ENCODE measurements at places on chromosomes 3 and 15. TPM values are rescaled to one million over a fixed set of nuclear protein-coding genes. Genes with fewer than 3 reads are reported as not detected.
A peak's percentile ranks its signal among the peaks of the same experiment; 100 is the strongest.

OIP5 gene
- total RNA-seq = 0.60 TPM

- no peak for DNase-seq
Observed at GRCh38 chr3:141250828-141251227, 19.2 kb downstream of the PXYLP1 start.

- DNase-seq = no peak
Observed at GRCh38 chr3:34002569-34003100, 204.2 kb downstream of the PDCD6IP start.

GRCh38 chr3:195609229-195609628 is 25.5 kb upstream of the APOD start:
- no peak for DNase-seq

GRCh38 chr15:31609258-31609681 is 282.6 kb downstream of the KLF13 start:
- DNase-seq = no peak

GRCh38 chr3:110783541-110783940 is 288.1 kb upstream of the NECTIN3 start:
- DNase-seq = no peak

ASB7 gene
- 17.9 TPM for total RNA-seq

ARHGEF26 gene
- total RNA-seq = 0.80 TPM

- no peak for DNase-seq
Observed at GRCh38 chr3:37987751-37988179, 2.8 kb upstream of the VILL start.

IGSF10 gene
- total RNA-seq = 0.05 TPM

DNA sequence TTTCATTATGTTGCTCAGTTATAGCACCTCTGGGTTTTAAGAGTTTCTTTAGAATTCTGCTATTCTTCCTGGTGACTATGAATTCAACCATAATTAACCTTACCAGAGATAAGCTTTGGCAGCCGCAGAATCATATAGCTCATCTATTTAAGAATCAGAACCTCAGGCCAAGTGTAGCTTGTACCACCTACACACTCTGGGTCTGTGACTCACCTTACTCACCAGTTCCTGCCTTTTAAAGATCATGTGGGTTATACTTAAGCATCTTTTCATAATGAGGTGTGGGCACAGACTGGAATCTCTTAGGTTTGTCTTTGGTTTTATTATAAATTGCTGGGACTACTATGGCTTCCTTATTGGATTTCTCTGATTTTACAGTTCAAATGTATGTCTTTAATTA is 21.9 kb downstream of the CDV3 start:
- peak; percentile 77 for DNase-seq

- DNase-seq = no peak
Observed at GRCh38 chr3:71177375-71177774, 406.2 kb downstream of the FOXP1 start.

SCG3 gene
- 0.05 TPM for total RNA-seq

DNA sequence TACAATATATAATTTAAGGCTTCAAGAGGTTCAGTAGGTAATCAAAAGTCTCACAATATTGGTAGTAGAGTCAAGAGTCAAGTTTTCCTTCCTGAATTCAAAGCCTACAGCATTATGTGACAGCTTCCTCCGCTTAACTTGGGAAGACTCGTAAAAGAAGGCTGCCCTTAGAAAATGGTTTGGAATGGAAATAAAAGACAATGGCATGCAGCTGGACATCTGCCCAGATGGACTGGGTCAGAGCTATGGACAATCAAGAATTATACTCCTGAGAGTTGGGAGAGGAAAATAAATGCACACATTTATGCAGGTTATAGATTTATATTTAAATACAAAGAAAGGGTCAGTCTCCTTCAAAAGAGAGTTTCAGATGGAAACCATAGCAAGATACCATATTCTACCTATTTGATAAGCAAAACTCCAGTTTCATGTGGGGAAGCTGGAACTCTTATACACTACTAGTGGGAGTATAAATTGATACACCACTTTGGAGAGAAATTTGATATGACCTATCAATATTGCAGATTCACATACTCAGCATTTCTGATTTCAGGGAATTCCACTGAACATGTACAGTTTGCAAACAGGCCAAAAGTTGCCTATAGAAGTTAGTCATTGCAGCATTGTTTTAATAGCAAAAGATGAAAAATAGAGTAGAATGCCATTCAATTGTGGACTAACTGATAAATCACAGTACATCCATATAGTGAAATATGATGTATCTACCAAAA is 6.1 kb downstream of the CRYBG3 start:
- no peak for DNase-seq

GRCh38 chr3:149231871-149232270 is 10.2 kb upstream of the CP start:
- DNase-seq = no peak

CPA3 gene
- total RNA-seq = not detected

DNA sequence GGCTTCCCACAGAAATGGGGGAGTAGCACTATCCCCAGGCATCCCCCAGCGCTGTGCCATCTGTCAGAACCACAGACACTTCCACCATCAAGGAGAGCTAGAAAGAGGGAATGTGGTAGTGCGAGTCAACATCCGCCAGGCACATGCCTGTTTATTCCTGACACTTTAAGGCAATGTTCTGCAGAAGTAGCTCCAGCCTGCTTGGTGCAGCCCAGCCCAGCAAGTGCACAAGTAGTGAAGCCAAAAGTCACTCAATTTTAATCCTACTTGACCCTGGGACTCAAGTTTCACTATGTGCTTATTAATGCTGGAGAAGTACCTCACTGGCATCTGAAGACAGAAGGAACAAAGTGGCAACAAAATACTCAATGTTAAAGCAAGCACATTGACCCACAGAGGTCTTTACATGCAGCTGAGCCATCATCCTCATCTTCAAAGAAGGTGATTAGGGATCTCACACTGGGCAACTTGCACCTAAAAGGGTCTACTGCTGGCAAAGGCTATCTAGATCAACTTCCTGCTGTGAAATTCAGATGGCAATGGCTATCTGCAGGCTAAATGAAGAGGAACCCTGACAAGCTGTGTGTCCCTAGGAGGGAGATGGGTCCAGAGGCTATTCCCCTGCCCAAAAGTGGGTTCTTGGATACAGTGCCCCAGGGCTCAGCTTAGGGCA is 61.4 kb upstream of the CLDN18 start:
- DNase-seq = no peak

GBE1 gene
- total RNA-seq = 77.6 TPM

- no peak for DNase-seq
Observed at GRCh38 chr3:25587526-25587925, 77.2 kb downstream of the TOP2B start.

- DNase-seq = no peak
Observed at GRCh38 chr3:16801223-16801622, 83.5 kb upstream of the PLCL2 start.

DNA sequence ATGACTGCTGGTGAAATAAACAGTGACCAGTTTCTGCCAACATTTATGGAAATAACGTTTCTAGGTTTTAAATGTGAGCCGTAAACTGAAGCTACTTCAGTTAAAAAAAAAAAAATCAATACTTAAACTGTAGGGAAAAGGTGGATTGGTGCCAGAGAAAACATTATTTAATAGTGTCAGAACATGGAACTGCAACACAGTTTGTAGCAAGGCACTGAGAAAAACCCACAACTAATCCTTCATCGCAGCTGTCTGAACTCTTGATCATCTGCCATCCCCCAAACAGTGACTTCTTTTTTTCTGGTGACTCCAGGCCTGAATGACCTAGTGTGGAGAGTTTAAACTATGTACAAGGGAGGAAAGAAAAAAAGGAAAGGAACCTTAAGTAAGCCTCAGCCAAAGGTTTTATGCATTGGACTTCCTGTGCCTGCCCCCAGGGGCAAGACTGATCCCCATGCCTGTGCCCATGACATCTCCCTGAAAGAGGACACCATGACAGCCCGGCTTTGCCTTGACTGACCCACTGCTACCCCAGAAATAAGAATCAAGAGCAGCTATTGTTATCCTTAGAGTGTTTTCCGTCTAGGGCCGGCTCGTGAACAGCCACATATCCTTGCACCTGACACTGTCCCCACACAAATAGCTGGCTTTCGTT is 33.1 kb downstream of the CRTAP start:
- peak; percentile 21 for DNase-seq

DNA sequence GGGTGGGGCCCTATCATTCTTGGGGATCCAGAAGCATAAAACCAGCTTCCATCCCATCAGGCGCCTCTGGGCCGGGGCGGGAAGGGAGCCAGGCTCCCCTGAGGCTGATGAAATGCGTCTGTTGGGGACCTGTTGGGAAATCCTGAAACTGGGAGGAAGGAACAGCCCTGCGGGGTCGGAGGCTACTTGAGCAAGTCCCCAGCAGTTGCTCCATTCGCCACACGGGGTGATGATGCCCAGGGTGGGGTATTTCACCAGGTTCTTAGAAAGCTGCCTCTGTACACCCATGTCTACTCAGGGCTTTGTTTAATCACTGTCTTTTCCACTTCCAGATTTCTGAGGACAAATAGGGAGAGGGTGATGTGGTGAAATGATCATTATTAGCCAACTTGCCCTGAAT is 25.4 kb upstream of the TSEN2 start:
- DNase-seq = no peak

DNA sequence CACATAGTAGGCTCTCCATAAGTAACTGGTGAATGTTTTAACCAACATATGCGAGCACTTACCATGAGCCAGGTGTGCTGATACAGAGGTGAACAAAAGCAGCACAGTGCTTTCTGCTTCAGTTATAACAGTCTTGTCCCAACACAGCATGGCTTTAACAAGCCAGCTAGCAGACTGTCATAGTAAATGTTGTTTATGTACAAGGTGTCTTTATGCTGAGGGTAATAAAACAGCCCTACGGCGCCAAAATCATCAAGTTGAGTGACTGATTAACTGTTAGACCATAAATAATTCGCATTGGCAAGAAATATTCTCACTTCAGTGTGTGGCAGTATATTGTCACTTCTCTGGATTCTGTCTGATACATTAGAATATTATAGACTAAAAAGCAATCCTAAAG is 646.0 kb upstream of the CFAP20DC start:
- peak; percentile 8 for DNase-seq

GRCh38 chr15:51904421-51904820 is 67.2 kb downstream of the LEO1 start:
- no peak for DNase-seq

GRCh38 chr15:46366360-46367007 is 731.7 kb downstream of the SQOR start:
- no peak for DNase-seq

DNA sequence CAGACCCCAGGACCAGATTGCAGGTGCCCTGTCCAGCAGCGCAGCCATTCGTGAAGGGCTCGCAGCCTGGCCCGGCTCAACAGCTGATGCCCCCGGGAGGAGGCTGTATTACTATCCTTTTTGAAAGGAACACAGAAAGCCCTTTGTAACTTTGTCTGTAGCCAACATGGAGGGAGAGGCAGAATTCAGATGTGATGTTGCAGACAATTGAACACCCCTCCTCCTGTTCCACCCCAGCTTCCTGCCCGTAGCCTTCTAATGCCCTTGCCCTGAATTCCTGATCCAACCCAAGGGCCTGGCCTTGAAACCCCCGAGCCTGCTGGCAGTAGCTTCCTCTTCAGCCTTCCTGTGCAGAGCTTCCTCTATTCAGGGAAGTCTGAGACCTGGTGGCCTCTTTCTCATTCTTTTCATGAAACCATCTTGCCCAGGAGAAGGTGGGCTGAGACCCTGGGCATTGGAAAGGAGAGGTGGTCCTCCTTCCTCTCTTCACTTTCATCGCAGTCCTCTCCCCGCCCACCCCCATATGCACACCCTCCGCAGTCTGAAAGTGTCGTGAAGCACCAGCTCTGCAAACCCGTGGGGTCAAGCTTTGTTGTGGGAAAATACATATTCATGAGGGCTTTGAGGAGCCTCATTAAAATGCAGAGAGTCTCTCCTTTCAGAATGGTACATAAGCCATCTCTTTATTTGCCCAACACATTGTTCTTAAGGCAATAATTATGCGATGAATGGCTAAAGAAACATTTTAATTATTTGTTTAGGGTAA is 109.2 kb downstream of the APBA2 start:
- no peak for DNase-seq

GRCh38 chr3:197139586-197139985 is 110.0 kb upstream of the MELTF start:
- no peak for DNase-seq

DNA sequence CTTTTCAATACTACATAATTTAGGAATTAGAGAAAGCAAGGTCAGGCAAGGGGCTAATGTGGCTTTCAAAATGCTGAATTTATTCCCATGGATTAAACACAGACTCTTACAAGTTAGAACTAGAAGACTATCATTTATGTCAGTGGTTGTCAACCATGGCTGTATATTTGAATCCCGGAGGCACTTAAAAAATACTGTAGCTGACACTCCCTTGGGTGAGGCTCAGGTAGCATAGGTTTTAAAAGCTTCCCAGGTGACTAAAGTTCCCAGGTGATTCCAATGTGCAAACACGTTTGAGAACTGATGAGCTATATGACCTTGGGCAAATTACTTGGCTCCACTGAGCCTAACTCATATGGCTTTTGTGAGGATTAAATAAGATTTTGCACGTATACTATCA is 29.6 kb downstream of the AAGAB start:
- no peak for DNase-seq

DNA sequence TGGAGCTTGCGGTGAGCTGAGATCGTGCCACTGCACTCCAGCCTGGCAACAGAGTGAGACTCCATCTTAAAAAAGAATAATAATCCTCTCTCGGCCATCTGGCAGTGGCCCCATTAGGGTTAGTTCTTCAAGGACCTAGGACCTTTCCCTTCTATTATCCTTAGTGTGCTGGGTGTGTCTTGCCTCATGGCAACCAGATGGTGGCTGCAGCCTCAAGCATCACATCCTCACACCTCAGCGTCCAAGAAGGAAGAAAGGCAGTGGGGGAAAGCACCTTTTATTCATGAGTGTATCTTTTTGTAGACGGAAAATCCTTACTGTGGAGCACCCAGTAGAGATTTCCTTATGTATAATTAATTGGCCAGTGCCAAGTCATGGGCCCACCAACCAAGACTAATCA is 42.7 kb upstream of the TFRC start:
- DNase-seq = no peak

AZI2 gene
- total RNA-seq = 41.0 TPM

GRCh38 chr3:177478170-177478867 is 281.0 kb upstream of the TBL1XR1 start:
- peak; percentile 100 for DNase-seq
